ENCODE measurements at places on chromosomes 1 and 21. TPM values are rescaled to one million over a fixed set of nuclear protein-coding genes. Genes with fewer than 3 reads are reported as not detected.

GRCh38 chr1:58782178-58783089 lies 1.4 kb downstream of the JUN start:
- H3K4me1 ChIP-seq: peaks cover 20% of the 10 kb centered on the region
- H3K36me3 ChIP-seq: peaks cover 6% of the 10 kb centered on the region

DNA sequence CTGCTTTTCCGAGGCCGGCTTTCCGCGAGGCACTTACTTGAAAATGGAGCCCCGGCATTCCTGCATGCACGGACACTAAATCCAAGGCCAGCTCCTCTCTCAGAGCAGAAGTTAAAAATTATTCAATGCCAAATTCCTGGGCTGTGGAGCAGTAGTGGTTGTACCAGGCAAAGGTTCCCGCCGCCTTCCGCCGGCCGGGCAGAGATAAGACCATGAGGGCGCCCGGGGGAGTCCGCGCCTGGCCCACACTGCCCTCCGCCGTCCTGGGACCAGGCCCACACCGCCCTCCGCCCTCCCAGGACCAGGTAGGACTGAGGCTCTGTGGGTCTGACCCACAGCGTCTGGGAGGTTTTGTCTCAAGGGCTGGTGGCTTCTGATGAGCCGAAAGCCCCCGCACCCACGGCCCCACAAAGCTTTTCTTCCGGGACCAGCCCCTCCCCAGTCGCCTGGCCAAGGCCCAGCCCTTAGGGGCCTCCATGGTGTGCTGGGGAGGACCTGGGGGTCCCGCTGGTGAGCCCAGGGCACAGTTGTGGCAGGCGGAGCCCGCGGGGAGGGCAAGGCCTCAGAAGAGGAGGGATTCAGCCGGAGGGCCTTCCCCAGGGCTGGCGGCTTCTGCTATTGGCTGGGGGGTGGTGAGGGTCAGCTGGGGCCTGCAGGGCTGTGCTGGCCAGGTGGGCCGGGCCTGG lies 12.7 kb upstream of the C1orf159 start:
- DNase-seq: no peak
- H3K4me3 ChIP-seq: no peak overlapping the region
- no peaks in the 10 kb centered on the region for H3K36me3 ChIP-seq
- no peaks in the 10 kb centered on the region for H3K27me3 ChIP-seq
- no peak overlapping the region for H3K27ac ChIP-seq
- H3K4me1 ChIP-seq: no peaks in the 10 kb centered on the region

DNA sequence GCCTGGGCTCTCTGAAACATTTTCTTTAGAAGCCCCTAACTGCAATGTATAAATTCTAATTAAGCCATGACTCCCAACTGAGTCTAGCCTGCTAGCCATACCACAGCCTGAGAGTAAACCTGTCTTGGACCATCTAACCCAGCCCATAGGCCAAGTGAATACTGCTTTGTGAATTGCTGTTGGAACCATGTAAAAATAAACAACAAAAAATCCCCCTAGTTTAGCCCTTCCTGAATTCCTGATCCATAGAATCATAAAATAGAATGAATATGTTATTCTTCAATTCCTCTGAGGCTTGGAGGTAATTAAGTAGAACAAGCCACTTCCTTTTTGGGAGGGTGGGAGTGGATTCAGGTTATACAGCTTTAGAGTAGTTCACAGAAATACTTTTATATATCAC lies 1496.4 kb downstream of the MRPL39 start:
- H3K4me1 ChIP-seq: no peaks in the 10 kb centered on the region
- no peaks in the 10 kb centered on the region for H3K27me3 ChIP-seq
- H3K36me3 ChIP-seq: no peaks in the 10 kb centered on the region
- no peak overlapping the region for H3K4me3 ChIP-seq

GRCh38 chr1:21657456-21658190 lies 11.5 kb downstream of the RAP1GAP start:
- no peak overlapping the region for H3K4me3 ChIP-seq
- peaks cover 41% of the 10 kb centered on the region for H3K4me1 ChIP-seq
- H3K27ac ChIP-seq: no peak overlapping the region
- no peak for DNase-seq

DNA sequence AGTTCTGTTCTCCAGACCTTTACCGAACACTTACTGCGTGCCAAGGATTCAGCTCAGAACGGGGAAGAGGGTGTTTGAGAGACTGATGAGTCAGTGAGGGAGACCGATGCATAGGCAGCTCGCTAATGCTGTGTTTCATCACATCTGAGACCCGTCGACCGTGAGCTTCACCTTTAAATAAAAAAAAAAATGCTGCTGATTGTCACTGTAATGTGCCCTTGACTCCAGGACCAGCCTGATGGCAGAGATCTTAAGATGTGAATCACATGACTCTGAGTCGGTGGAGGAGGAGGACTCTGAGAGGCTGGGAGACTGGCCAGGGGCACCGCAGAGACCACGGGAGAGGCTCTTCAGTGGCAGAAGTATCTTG lies 28.8 kb downstream of the SPSB1 start:
- H3K4me3 ChIP-seq: no peak overlapping the region
- H3K27me3 ChIP-seq: no peaks in the 10 kb centered on the region
- H3K4me1 ChIP-seq: peaks cover 68% of the 10 kb centered on the region
- no peaks in the 10 kb centered on the region for H3K36me3 ChIP-seq
- peak; percentile 66 for DNase-seq

- H3K27ac ChIP-seq: peak overlapping the region; percentile 100
- no peak for DNase-seq
- H3K4me1 ChIP-seq: peaks cover 72% of the 10 kb centered on the region
- H3K36me3 ChIP-seq: no peaks in the 10 kb centered on the region
These were observed 4.3 kb downstream of the MEF2D start for GRCh38 chr1:156496211-156496761.

GRCh38 chr1:154970631-154971340 lies at the start of gene SHC1:
SHC1 (minus strand) TSS chr1:154970747; CDS start chr1:154970526, 221 bp downstream.
- DNase-seq: peak; percentile 93
- peaks cover 37% of the 10 kb centered on the region for H3K4me1 ChIP-seq
- H3K27me3 ChIP-seq: no peaks in the 10 kb centered on the region
- peaks cover 15% of the 10 kb centered on the region for H3K36me3 ChIP-seq

DNA sequence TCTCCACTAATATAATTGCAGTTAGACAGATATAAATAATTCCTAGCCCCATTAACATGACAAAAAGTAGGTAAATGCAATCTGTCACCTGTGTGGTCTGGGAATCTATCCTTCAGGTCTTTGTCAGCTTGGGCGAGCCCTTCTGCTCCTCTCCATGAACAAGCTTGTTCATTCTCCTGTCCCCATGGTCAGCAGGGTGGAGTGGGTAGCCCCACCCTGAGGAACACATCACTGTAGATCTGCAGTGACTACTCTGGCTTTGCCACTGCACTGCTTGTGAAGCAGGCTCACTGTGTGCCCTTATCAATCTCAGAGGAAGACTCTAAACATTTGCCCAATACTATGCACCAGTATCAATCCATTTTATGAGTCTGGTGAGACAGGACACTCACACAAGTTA lies 279.0 kb downstream of the MATN1 start:
- H3K27ac ChIP-seq: no peak overlapping the region
- no peak for DNase-seq
- no peaks in the 10 kb centered on the region for H3K36me3 ChIP-seq
- no peak overlapping the region for H3K4me3 ChIP-seq
- no peaks in the 10 kb centered on the region for H3K4me1 ChIP-seq
- no peaks in the 10 kb centered on the region for H3K27me3 ChIP-seq

Gene AIM2
- 0.22 TPM for total RNA-seq

Gene OR2T11
- total RNA-seq: not detected

Gene ST6GALNAC5
- not detected for total RNA-seq

Gene TIE1
- 65.1 TPM for total RNA-seq
